Breast epithelium (tissue), 4 donors: ENCODE measurements at places on chromosomes 5 and 9.

DNA sequence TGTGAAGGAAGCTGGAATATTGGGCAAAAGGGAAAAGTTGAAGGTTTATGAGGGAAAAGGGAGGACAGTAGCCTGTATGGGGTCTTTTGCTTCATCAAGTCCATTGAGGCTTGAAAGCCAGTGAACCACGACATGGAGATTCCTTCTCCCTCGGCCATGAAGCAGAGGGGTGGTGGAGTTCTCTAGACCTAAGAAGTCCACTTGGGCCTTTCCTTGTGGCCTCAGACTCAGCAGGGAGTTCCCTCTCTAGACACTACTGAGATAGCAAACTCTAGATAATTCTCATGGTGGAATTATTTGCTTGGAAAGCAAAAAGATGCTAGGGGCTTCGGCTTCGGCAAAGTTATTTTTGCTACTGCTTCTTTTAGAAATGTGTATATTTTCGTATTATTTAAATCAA is 78.5 kb downstream of the FOXD1 start:
- DNase-seq: no peak

GRCh38 chr5:7250611-7251010 is 145.3 kb upstream of the ADCY2 start:
- DNase-seq: no peak

GRCh38 chr9:35579130-35579529 is 25.9 kb upstream of the TESK1 start:
- DNase-seq: no peak

- no peak for DNase-seq
Observed at GRCh38 chr9:107833295-107833694, 343.7 kb upstream of the KLF4 start.

- no peak for DNase-seq
Observed at GRCh38 chr5:69305512-69305911, 27.1 kb downstream of the CCDC125 start.
